ENCODE measurements at places on chromosomes 6 and 20. TPM values are rescaled to one million over a fixed set of nuclear protein-coding genes. Genes with fewer than 3 reads are reported as not detected.

DAAM2 gene
- total RNA-seq, result 0.10 TPM

TAGAP gene
- not detected for total RNA-seq

NT5DC1 gene
- total RNA-seq, result 4.6 TPM

ERMARD gene
- 10.8 TPM for total RNA-seq

RIPOR3 gene
- total RNA-seq, result not detected

SIRPB2 gene
- 4.2 TPM for total RNA-seq

ZBTB22 gene
- total RNA-seq, result 12.6 TPM

SUMO4 gene
- 2.4 TPM for total RNA-seq

GABRR1 gene
- total RNA-seq, result 0.10 TPM

NRN1 gene
- total RNA-seq, result 47.7 TPM

KIAA0408 gene
- 0.29 TPM for total RNA-seq

COX4I2 gene
- not detected for total RNA-seq

ERVFRD-1 gene
- total RNA-seq, result not detected

TINAG gene
- not detected for total RNA-seq

DUSP15 gene
- total RNA-seq, result 0.65 TPM

TXLNB gene
- total RNA-seq, result 0.38 TPM

FAM217A gene
- not detected for total RNA-seq

CFB gene
- total RNA-seq, result 1.2 TPM

FOXS1 gene
- 1.3 TPM for total RNA-seq

HAO1 gene
- total RNA-seq, result not detected

FKBP1C gene
- total RNA-seq, result 2.9 TPM

ZBP1 gene
- total RNA-seq, result not detected

SMIM8 gene
- 6.3 TPM for total RNA-seq

PHF1 gene
- 16.0 TPM for total RNA-seq

KIAA1755 gene
- total RNA-seq, result 0.19 TPM

PPARD gene
- total RNA-seq, result 5.2 TPM

PKIG gene
- total RNA-seq, result 286 TPM

CCN2 gene
- total RNA-seq, result 1,026 TPM

SIRPB1 gene
- 1.6 TPM for total RNA-seq

CCDC167 gene
- 44.9 TPM for total RNA-seq

NOX3 gene
- total RNA-seq, result not detected

AGPAT1 gene
- 20.0 TPM for total RNA-seq

BHLHE23 gene
- total RNA-seq, result not detected

VWA7 gene
- total RNA-seq, result 0.65 TPM

LGSN gene
- total RNA-seq, result not detected

LHFPL5 gene
- total RNA-seq, result not detected

CD24 gene
- 2.3 TPM for total RNA-seq

TFAP2D gene
- total RNA-seq, result not detected

LRRC73 gene
- 0.65 TPM for total RNA-seq

HCK gene
- 0.33 TPM for total RNA-seq

LIN28B gene
- total RNA-seq, result not detected

FOXA2 gene
- total RNA-seq, result not detected

SCRT2 gene
- total RNA-seq, result not detected

L3MBTL1 gene
- total RNA-seq, result 5.2 TPM

CPNE5 gene
- 23.5 TPM for total RNA-seq

FILIP1 gene
- 10.0 TPM for total RNA-seq

THBS2 gene
- 2.0 TPM for total RNA-seq

DPPA5 gene
- total RNA-seq, result not detected

KHDRBS2 gene
- not detected for total RNA-seq

CCN6 gene
- total RNA-seq, result not detected

ARG1 gene
- total RNA-seq, result not detected

NMBR gene
- under 0.01 TPM for total RNA-seq

TTK gene
- total RNA-seq, result 9.5 TPM

ADAM33 gene
- total RNA-seq, result under 0.01 TPM

All from vein endothelial cell (primary cell).